ENCODE measurements at places on chromosomes 4 and X. TPM values are rescaled to one million over a fixed set of nuclear protein-coding genes. Genes with fewer than 3 reads are reported as not detected.

Gene GAGE12F
- total RNA-seq: not detected

Gene AKAP4
- not detected for total RNA-seq

Gene GLRA2
- total RNA-seq: not detected

Gene RTL3
- not detected for total RNA-seq

Gene MCF2
- 0.59 TPM for total RNA-seq

Gene TIMM17B
- 50.1 TPM for total RNA-seq

Gene PARM1
- total RNA-seq: not detected
